ENCODE measurements at places on chromosomes 1 and 21.

DNA sequence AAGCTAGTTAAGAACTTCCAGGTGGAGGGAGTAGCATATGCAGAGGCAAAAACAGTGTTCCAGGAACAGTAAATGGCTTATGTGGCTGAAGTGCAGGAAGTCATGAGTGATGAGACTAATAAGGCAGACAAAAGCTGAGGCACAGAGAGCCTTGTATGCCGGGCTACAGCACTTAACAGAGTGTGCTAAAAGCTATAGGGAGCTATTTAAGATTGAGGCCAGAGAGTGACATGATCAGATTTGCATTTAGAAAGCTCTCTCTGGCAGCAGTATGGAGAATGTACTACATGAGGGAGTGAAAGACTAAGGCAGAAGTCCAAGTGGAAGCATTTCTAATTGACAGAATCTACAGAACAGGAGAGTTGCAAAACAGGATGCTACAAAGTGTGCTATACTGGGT, 38.6 kb downstream of the WASF2 start:
- no peak for DNase-seq

- DNase-seq: peak; percentile 75
Observed at GRCh38 chr1:231678011-231678432, 51.4 kb downstream of the DISC1 start.

DNA sequence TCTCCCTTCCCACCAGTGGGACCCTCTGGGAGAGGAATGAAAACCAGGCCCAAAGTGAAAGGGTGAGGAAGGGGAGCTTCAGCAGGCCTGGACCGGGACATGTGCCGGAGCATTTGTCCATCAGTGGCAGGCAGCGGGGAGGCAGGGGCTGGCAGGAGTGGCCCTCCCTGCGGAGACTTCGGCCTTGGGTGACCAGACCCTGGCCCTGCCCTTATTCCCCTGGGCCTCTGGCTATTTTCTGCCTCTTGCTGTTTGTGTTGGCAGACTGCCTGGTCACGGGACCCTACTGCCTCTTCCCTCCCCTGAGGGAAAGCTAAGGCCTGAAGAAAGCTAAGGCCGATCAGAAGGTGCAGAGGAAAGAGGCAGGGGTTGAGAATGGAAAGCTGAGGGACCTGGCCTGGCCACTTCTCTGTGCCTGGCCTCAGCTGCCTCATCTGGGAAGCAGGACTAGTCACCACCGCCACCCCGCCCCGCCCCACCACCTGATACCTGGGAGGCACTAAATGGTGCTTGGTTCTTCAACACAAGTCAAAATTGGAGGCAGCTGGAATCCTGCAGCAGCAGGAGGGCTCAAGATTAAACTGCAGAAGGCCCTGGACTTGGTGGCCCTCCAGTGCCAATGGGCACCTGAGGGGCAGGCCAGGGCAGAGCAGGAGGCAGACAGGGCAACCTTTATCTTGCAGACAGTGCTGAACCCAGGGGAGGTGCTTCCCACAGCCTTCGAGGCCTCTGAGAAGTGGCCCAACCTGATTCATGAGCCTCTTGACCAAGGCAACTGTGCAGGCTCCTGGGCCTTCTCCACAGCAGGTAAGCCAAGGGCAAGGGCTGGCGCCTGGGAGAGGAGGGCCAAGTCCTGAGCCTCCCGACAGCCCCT, 7.9 kb downstream of the TINAGL1 start:
- DNase-seq: peak; percentile 53

DNA sequence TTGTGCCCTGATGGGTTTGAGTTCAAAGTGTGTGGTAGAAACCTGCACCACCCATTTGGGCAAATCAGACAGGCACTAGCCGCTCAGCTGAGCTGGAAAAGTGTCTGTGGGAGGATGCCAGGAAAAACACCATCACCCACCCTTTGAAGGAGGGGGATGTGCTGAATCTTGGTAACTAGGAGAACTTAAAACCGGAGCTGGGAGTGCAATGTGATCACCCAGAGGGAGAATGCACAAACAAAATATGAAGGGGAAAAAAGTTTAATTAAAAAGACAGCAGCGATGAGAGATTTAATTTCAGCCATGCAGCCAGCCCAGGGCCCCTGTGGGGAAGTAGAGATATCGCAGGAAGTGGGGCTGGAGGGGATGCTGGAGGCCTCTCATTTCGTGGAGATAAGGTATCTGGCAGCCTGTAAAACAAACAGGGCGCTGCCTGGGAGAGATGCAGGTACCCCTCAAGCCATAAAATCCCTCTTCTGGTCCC, 86.8 kb upstream of the BCAR3 start:
- no peak for DNase-seq

- no peak for DNase-seq
Observed at GRCh38 chr1:2431103-2431502, 18.7 kb upstream of the PEX10 start.

DNA sequence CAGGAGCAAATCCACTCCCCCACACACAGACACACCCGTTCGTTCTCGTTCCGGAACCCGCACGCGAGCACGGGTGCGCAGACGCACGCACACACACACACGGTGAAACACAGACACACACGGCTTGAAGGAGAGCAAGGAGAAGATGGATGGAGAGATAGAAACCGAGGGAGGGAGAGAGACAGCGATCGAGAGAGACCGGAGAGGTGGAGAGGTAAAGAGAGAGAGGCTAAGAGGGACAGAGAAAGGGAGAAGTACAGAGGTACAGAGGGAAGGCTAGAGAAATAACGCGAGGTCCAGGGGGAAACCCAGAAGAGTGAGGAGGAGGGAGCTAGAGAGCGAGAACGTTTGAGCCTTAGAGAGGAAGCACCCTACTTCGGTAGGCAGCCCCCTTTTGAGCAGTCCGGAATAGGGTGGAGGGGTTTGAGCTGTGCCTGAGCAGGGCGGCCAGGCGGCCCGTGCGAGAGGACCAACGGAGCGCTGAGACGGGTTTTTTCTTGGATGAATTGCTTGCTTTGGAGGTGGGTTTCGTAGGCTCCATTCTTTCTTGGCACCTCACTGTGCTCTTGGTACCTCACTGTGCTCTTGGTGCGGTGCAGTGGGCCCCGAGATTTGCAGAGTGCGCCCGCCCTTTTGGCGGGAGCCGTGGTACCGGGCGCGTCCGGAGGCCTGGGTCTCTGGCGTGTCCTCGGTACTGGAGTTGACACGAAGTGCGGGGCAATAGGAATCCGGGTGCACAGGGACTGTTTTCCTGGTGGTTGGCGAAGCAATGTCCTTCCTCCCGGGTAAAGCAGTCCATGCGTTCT, 88.4 kb upstream of the RHOU start:
- DNase-seq: peak; percentile 39

GRCh38 chr1:44650159-44650831, 24.0 kb downstream of the TMEM53 start:
- DNase-seq: no peak

- DNase-seq: no peak
Observed at GRCh38 chr1:101603726-101604125, 366.9 kb downstream of the S1PR1 start.

- DNase-seq: peak; percentile 65
Observed at GRCh38 chr1:228087771-228088251, 5.3 kb downstream of the ARF1 start.

- peak; percentile 4 for DNase-seq
Observed at GRCh38 chr1:224786533-224787250, 142.8 kb upstream of the DNAH14 start.

DNA sequence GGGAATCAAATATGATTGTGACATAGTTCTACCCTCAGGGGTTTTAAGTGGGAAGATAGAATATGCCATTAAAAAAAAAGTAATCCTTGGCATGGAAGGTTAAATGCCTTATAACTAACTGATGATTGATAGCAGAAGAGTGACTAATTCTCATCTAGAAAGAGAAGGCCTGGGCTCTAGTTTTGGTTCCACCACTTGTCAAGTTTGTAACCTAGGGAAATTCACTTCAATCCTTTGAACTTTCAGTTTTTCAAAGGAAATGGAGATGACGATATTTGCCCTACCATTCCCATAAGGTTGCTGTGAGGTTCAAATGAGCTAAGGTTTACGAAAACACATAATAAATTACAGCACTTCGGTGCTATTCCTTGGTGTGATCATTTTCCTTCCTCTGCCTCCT, 88.5 kb downstream of the GPR88 start:
- peak; percentile 17 for DNase-seq

DNA sequence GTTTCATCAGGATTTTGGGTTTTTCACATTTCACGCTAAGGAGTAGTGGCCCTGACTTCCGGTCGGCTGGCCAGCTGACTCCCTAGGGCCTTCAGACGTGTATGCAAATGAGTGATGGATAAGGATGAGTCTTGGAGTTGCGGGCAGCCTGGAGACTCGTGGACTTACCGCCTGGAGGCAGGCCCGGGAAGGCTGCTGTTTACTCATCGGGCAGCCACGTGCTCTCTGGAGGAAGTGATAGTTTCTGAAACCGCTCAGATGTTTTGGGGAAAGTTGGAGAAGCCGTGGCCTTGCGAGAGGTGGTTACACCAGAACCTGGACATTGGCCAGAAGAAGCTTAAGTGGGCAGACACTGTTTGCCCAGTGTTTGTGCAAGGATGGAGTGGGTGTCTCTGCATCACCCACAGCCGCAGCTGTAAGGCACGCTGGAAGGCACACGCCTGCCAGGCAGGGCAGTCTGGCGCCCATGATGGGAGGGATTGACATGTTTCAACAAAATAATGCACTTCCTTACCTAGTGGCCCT, 23.1 kb upstream of the TNFRSF1B start:
- peak; percentile 98 for DNase-seq

DNA sequence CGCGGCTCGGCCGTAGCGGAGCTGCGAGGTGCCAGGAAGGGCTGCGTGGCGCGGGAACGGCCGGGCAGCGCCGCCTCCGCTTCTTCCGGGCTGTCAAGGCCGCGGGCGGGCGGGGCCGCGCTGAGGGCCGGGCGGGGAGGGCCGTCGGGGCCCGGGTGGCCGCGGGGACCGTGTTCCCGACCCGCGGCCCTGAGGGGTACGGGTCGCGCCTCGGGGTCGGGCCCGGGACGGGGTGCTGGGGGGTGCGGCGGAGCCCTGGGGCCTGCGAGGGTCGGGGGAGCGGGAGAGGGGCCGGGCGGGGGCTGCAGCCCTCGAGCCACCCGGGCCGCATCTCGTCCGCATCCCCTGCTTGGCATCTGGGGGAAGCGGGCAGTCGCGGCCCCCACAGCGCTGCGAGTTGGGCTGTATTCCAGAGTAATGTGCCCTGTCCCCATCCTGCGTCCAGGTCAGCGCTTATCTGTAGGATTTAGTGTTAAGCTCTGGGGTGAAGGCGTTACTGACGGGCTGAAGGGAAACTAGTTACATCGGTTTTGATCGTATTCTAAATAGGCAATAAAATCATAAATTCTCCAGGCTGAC, 379 bp downstream of the RER1 start:
- DNase-seq: no peak

DNA sequence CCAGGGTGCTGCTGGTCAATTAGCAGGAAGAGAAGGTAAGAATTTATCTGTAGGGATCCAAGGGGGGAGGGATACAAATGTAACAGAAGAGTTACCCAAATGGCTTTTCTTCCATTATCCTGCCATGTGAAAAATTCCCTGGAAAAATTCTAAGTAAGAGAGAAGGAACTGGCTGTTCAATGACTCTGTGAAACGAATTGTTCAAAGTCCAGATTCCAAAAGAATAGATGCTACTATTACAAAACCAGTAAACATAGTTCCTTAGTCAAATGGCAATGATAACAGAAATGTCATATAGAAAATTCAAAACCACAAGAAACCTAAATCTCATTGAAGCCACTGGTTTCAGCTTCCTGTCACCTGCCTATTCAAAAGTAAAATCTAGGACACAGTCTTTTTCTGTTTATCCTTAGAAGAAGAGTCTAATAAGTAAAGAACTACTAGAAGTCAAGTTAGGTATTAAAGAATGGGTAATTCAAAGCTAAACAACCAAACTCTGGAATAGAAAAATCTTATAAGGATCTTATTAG, 102.6 kb downstream of the ZNF644 start:
- DNase-seq: no peak

GRCh38 chr1:832136-832535, 91.6 kb upstream of the SAMD11 start:
- DNase-seq: no peak

DNA sequence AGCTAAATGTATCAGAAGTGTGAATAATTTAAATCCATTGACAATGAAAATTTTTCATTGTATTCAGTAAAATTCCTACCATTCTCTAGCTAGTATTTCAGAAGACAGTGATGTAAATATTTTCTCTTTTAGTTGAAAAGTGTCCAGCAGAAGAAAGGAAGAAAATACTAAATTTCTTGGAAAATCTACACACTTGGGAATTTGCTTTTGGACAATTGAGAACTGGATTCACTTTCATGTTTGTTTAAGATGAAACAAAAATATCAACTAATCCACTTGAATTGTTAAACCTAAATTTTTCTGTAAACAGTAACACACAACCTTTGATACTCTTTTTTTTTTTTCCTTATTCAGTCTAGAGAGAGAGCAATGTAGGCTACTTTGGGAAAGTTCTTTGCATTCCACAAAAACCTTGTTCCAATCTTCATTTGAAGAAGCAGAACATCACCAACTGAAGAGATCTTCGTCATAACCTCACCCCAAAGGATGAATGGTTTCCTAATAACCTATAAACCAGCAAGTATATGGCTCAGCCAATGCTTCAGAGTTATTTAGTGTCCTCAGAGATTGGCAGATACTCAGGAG, 155.1 kb upstream of the GORAB start:
- peak; percentile 2 for DNase-seq

GRCh38 chr1:161082996-161083747, 6.2 kb downstream of the NECTIN4 start:
- peak; percentile 92 for DNase-seq

DNA sequence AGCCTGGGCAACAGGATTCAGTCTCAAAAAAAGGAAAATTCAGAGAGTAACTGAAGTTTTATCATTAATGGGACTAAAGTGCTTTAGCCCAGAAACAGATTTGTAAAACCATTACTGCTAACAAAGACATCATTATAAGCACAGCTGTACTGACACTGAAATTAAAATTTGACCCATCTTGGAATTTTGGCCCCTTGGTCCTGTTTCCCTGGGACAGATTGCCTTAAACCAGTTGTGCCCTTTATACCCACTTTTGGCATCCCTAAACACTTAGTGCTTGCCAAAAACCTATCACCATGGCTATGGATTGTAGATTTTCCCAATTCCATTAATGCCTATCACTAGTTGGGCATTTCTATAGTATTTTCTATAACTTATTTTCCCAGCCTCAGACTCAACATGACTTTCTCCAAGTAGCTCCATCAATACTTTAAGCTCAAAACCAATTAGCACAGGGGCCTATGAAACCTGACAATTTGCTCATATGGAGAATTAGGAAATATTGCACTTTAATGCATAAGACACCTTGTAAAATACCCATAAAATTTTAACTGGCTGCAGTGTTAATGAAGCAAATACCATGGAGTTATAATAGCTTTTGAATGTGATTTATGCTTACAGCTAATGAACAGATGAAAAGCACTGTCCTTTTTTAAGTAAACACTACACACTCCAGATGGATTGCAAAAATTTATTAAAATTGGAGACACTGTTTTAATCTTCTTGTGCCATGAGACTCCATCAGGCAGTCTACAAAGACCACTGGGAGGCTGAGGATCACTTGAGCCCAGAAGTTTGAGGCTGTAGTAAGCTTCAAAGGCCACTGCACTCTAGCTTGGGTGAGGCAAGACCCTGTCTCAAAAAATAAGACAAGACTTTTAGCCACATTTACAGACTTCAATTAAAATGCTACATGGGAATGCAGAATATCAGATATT, 4.3 kb downstream of the GAS5 start:
- DNase-seq: no peak

GRCh38 chr1:87074001-87074795, 159.8 kb downstream of the HS2ST1 start:
- DNase-seq: no peak

- DNase-seq: peak; percentile 29
Observed at GRCh38 chr1:228043281-228043848, 36.6 kb downstream of the WNT3A start.

All from IMR-90 (cell line).